ENCODE measurements at places on chromosomes 7 and 10.

DNA sequence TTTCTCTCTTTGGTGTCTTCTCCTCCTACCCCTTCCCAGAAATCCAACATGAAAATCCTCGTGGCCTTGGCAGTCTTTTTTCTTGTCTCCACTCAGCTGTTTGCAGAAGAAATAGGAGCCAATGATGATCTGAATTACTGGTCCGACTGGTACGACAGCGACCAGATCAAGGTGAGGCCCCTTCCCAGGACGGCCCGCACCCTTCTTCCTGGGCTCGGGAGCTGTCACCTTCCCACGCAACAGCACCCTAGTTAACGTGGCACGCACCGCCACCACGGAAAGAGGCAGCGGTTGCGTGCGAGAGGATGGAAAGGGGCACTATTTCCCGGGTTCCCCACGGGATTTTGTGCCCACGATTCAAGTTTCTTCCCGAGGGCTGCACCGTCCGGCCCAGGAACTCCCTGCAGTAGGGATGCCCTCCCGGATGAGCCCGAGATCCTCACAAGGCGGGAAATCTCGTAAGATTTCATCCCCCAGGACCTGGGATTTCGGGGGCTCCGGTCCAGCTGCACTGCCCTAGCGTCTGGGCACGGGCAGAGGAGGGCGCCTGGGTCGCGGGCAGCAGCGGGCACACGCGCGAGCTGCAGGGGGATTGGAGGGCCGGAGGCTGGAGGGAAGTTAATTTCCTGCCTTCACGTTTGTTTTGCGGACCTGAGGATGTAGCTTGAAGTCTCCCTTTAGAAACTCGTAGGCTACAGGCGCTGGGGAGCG is 834 bp downstream of the TAC1 start:
- DNase-seq: no peak

GRCh38 chr7:81051811-81052413 is 133.1 kb upstream of the SEMA3C start:
- no peak for DNase-seq

GRCh38 chr10:13942035-13942434 is 355.3 kb downstream of the PRPF18 start:
- no peak for DNase-seq

- DNase-seq: peak; percentile 91
Observed at GRCh38 chr7:13989126-13989948, at the start of gene ETV1. TSS of gene ETV1 (minus strand) at chr7:13989666. CDS start at chr7:13989052, 614 bp downstream.

DNA sequence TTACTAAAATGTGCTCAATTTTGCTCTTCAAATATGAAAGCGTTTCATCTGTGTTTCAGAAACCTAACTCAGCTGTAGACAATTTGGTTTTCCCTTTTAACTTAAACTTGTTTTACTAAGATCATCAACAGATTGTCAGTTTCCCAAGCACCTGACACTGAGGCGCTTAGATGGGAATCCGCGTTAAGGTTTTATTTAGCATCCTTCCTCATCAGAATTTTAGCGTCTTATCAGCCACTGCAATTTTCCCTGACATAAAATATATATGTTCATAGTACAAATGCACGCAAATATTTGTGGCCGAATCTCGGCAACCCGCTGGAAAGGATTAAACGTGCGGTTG is 1.2 kb downstream of the SGCE start:
- DNase-seq: no peak

DNA sequence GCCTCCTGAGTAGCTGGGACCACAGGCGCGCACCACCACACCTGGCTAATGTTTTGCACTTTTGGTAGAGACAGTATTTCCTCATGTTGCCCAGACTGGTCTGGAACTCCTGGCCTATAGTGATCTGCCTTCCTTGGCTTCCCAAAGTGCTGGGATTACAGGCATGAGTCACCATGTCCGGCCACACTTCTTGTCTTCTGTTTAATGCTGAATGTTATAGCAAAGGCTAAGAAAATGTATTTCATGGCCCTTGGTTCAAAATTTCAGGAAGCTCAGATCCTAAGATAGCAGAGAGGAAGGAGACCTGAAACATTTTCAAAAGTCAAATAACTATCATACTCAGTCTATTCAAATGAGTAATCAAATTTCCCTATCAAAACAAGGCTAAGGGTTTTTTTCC is 229.6 kb downstream of the BAMBI start:
- DNase-seq: no peak

DNA sequence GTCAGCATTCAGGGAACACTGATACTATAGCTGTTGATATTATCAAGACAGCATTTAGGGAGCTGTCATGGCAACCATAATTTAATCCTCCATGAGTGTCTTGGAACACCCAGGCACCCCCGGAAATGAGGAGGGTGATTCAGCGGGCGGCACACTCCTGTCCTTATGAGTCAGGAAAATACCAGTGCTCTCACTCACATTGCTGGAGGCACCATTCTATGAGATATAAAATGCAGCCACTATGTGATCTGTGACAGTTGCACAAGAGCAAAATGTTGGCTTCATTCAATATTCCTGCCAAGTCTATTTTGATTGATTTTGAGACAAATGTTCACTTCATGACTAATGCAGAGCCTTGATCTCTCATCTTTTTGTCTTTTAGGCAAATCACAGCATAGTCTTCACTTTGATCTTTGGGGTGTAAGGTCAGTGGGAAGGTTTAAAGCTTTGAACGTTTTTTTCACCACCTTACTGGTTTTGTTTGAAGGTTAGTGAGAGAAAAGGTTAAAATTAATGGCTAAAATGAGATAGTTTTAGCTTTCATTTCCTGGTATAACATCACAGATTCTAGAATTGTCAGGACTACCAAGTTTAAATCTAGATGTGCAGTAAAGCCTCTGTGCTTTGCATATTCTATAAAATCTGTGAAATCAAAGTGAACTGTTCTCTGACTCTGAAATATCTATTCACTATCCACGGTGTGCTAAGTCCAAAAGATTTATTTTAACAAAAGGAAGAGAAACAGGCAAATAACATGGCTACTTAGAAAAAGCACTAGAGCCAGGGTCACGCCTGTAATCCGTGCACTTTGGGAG is 12.4 kb upstream of the ARHGAP12 start:
- peak; percentile 94 for DNase-seq

DNA sequence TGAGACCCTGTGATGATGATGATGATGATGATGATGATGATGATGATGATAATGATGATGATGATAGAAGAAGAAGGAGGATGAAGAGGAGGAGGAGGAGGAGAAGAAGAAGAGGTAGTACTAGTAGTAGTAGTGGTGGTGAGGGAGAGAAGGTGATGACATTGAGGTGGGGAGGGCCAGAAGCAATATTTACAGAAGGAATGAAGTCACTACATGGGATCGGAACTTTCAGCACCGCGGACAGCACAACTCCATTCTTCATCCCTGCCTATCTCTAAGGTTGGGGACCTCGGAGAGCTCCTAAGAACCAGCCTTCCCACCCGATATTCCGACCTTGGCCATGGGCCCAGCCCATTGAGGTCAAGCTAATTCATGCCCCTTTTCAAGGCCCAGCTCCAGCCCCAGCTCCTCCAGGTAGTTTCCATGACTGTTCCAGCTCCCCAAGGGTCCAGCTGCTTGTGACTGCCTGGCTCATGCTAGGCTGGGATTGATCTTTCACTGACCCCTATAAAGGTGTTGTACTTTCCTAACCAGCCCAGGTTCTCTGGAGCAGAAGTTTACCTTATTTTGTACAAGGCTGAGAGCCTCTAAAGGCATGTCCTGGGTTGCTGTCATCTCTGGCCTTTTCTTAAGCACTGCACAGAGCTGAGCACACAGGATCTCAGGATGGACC is 10.3 kb downstream of the CRHR2 start:
- DNase-seq: peak; percentile 51

DNA sequence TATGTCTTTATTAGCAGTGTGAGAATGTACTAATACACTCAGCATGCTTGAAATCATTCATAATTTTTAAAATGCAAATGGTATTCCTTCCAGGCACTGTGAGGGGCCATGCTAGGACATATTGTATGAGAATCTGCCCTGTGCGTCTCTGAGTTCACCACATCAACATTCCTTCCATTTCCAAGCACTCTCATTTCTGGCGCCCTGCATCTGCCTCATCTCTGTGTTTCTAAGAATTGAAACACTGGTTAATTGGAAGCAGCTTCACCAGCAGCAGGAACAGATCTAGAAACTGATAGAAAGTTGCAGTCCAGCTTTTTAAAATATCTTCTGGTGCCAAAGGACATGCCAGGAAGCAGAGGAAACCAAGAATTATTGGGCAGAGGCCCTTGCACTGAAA is 555.9 kb upstream of the DPP6 start:
- DNase-seq: no peak

DNA sequence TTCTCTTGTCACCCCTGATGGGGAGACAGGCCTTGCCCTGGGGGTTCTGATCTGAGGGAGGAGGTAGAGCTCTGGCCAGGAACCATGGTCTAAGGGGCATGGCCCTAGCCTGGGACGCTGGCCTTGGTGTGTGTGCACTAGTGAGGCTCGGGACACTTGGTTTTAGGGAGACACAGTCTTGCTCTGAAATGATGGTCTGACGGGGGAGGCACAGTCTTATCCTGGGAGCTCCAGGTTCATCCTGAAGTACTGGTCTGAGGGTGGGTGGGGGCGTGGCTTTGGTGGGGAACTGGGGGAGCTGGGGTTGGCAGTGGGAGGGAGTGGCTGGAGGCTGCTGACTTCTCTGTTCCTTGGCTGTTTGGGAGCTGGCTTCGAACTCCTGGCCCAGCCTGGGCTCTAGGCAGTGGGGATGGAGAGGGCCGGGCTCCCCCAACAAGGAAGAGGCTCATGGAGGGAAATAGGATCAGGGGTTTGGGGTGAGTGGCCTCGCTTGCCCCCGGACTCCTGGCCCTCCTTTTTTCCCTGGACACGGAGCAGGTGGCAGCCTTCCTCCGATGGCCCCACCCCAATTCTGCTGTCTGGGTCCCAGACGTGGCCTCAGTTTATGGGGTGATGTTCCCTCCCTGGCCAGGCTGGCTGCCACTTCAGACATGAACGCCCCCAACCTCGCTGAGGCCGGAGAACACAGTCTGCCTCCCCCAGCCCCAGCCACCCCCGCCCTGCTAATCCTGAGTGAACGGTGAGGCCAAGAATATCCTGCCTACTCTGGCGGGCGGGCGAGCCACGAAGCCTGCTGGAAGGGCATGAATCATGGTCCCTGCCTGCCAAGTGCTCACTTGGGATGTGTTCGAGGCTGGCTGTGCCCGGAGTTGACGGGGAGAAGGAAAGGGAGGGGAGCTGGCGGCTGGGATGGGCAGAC is 43.5 kb downstream of the TMEM270 start:
- DNase-seq: no peak

GRCh38 chr7:98102170-98102569 is 4.5 kb upstream of the LMTK2 start:
- DNase-seq: no peak

DNA sequence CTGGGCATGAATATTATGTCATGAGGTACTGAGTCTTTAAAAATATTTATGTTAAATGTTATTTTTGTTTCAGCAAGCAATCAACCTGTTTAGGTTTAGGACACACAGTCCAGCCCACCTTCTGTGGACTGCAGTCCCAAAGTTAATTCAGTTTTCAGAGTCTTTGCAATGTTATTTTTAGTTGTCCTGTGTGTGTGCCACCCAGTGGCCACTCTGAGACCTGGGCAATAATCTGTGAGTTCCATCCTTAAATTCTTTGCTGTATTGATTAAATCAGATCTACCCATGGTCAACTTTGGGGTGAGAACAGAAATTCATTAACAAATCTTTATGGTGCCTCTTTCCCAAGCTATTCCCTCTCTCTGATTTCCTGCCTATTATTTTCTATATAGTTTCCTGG is 415.1 kb downstream of the CCSER2 start:
- DNase-seq: peak; percentile 33

DNA sequence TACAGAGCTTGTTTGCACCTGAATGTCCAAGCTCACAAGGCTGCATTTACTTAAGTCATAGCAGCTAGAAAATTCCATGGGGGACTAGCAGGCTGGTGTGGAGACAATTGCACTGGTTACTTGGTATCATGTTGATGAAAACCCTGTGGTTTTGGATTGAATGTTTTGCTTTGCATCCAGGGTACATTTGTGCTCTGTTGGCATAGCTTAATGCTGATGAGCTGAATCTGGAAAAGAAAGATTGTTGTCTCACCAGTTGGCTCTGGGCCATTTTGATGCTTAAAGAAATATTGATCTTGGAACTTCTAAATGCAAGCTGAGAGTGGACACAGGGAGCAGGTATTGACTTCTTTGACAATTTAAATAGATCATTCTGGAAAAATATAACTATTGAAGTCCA is 122.5 kb upstream of the MBL2 start:
- no peak for DNase-seq

DNA sequence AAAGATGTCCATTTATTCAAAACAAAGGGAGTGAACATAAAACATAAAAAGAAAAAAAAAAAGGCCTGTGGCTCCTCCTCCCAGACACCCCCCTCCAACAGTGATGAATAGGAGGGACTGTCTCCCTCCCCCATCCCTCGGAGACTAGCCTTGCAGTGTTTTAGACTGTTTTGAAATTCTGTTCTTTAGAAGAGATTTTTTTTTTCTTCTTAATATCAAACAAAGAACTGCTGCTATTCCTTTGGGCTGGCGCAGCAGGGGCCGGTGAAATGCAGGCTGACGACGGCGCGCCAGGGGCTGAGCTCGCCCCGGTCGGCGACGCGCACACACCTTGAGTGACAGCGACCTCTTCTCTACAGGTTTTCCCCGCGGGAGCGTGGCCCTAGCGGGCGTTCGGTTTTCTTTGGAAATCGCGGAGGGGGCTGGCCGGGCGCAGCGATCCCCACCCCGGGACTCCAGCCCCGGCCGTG is at the start of gene LANCL2:
LANCL2 (plus strand) TSS at position 133 of the 470 bp plus-strand sequence. CDS start 689 bp downstream, outside the sequence.
- peak; percentile 56 for DNase-seq

DNA sequence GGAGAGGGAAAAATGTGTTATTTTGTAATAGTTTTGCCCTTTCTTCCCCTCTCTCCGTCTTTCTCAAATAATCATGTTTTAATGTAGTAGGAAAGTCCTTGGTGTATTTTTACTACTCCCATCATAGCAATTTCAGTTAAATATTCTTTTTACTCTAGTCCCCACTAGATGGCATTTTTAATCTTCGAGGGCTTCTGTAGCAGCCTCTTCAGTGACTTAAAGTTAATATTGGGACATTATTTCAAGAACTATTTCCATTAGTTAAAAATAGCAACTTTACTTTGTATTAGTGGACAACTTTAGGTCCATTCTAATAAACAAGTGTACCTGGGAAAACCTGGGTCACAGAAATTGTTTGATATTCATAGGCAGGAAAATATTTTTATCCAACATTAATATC is 23.0 kb downstream of the EDRF1 start:
- peak; percentile 3 for DNase-seq

GRCh38 chr7:51265066-51265907 is 51.3 kb downstream of the COBL start:
- no peak for DNase-seq

DNA sequence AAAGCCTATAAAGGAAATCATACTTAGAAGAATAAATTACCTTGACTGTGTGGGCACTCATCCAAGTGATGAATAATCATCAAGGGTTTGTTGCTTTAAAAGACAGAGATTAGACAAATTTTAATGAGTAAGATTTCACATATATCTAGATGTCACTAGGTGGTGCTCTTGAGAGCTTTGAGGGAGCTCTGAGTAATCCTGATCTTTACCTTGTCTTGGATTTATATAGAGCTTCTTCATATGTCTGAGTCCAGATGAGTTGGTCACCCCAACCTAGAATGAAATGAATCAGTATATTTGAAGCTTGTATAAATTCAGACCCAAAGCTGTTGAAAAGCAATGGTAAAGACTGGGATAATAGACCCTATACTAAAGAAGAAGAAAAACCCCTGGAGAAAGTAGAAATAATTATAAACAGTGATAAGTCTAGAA is 3.7 kb downstream of the AGR2 start:
- peak; percentile 83 for DNase-seq

Measured in SK-MEL-5 (cell line).